HAP-1 (cell line): ENCODE measurements at places on chromosomes 11 and 22.

DNA sequence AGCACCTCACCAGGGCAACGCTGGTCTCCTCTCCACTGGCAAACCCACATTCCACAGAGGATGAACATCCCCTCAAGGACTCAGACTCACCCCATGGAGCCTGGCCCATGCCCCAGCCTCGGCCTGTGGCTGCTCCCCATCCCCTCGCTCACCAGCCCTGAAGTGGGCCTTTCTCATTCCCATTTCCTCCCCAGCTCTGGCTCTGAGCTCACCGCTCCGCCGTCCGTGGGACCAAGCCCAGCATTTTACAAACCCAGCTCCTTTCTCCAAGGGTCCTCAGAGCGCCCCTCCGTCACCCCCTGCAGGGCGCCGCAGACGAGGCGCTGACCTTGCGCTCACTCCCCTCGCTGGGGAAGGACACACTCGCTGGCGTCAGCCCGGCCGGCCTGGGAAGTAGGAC, 6.9 kb upstream of the IGF2 start:
- DNase-seq, result no peak

- no peak for DNase-seq
These were observed 29.8 kb upstream of the CRTAM start for GRCh38 chr11:122808478-122808869.

GRCh38 chr22:45968751-45969413, 8.1 kb downstream of the WNT7B start:
- DNase-seq, result no peak

DNA sequence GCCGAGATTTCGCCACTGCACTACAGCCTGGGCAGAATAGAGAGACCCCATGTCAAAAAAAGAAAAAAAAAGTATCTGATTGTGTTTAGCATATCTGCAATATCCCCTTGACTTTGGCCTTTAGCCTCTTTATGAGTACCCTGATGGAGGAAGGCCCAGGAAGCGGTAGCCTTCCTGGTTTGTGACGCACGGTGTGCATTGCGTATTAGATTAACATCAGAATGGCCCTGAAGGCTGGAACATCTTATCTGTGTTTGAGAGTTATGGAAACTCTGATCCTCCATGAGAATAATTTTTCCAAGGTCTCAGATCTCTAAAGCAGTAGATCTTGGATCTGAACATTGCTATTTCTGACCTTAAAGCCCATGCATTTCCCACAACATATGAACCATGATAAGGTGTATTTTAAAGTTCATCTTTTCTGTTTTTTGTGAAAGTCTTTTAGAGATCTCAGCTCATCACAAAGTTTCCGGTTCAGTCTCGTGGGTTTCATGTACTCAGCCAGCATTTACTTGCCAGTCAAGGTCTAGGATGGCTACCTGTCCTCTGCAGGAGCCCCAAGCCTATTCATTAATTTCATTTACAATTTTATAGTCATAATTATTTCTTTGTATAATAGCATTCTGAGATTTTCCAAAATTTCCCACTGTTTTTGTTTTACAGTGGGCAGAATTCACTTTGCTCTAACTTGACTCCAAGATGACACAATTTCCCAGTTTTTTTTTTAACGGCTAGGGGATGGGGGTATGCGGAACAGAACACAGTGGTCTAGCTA, 605 bp upstream of the FDX1 start:
- no peak for DNase-seq

DNA sequence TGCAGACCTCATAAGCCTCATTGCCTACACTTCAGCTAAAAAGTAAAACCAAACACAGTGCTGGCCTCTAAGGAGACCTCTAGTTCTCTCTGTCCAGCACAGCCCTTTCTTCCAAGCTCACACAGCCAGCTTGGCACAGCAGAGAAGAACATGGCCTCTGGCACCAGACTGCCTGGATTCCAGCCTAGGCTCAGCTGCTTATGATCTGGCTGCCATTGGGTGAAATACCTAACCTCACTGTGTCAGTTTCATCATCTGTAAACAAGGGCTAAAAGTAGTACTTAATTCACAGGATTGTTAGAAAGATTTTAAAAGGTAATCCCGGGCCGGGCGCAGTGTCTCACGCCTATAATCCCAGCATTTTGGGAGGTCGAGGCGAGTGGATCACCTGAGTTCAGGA, 9.9 kb upstream of the ACER3 start:
- no peak for DNase-seq

DNA sequence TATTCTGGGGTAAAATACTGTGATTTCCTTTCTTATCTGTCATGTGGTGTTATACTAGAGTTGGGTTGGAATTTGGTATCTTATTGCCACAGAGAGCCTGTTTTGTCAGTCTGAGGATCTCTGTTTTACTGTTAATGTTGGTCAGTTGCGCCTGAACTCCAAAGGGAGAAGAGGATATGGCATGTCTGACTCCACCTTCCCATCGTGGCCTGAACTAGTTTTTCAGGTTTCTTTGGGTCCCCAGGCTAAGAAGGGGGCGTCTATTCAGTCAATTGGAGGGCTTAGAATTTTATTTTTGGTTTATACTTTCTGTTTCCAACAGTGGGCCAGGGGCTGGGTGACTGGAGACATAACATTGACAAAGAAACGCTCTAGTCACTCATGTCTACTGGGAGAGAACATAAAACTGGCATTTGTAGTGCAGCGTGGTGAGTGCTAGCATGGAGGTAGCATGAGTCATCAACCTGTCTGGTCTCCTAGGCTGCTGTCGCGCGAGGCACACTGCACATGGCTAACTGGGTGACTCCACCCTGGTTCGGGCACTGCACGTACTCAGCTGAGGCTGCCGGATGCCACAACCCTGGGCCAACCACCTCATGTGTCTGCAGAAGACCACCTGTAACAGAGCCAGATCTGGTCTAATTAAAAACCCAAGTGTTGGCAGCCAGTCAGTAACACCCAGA, 120.1 kb upstream of the OR9Q1 start:
- DNase-seq, result no peak

- DNase-seq, result no peak
These were observed 138.9 kb downstream of the CD44 start for GRCh38 chr11:35277827-35278226.

DNA sequence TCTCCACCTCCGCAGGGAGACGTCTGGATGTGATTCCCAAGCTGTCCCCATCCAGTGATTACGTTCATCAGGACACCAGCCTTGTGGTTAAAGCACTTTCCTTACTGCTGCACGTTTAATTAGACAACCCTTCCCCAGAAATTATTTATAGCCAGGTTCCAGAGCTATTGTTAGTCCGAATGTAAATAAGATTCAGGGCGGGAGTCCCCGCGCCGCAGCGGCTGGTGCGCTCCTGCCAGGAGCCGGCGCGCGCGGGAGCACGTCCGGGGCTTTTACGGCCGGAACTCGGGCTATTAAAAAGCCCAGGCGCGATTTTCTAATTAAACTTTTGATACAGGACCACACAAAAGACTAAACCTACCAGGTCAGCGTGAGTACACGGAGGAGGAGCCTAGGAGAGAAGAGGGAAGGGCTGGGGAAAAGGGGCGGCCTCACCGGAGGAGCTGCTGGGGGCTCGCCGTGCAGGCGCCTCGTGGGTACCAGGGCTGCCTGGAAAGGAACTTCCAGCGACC, 538.3 kb downstream of the OPCML start:
- no peak for DNase-seq

DNA sequence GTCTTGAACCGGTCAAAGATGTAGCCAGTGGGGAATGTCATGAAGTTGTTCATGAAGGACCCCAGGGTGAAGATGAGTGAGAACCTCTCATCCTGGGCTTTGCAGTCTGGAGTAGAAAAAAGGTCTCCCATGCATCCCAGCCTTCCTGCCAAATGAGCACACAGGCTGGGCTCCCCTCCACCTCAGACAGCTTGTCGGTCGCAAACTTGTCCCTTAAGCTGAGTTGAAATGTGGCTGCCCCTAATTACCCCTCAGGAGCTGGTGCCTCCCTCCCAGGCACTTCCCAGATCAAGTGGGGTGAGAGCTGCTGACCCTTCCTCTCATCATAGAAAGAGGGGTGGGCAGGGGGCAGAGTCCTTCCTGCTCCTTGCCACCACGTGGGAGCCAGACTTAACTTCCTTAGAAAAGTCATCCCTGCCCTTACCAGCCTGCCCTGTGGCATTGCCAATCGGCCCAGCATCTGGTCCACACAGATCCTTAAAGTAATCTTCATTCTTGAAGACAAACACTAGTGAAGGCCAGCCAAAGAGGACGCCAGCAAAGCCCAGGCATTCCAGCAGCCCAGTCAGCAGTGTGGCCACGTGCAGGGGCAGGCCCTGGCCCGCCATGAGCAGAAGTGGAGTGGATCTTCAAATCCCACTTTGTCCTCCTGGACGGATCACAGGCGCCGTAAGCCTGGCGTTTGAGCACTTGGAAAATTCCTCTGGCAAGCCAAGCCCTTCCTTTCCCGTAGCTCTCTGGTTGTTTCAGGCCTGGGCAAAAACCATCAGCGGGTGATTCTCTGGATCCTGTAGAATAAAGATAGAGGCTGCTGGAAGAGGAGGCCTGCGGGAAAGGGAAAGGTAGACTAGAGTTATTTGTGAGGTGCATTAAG, 1.1 kb downstream of the SLC43A3 start:
- DNase-seq, result no peak

DNA sequence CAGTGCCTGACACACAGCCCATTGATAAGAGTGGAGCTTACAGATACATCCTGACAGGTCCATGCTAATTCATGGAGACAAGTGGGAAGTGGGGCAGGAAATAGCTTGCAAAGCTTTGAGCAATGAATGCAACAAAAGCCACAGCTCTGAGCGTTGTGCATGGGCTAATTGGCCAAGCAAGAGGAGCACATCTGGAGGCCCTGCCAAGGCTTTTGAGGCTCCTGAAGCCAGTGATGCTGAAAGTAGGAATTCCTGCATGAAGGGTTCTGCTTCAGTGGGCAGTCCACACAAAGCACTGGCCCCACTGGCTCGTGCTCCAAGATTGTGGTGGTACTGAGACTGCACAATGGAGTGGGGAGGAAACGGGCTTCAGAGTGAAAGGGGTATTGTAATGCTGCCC, 103.8 kb upstream of the CSNK2A3 start:
- DNase-seq, result no peak

DNA sequence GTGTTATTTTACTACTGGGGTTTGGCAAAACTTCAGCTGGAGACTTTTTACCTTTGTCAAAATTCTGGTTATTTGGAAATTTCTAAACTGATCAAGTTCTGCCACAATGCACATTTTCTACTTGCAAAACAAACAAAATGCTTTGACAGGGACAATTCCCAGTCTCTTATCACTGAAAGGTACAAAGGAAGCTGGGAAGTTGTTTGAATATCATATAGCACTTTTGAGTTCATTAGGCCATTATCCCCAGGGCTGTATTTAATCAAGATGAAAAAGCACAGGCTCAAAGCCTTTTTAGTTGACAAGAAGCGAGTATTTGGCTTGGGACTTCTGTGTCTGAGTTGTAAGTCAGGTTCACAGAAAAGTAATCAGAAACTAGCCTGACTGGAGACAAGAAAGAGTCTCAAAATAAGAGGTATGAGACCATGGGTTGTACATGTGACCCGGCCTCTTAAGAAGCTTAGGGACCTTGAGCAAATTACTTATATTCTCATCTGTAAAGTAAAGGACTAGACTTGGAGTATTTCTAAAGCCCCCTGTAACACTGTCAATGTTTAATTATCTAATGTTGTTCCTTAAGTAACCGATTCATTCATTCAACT, 2.9 kb upstream of the HORMAD2 start:
- no peak for DNase-seq
